Suppressor macrophage treated with lipopolysaccharide for 4 hours (primary cell): ENCODE measurements at places on chromosomes 11 and 22.

GRCh38 chr11:623999-624704 is 603 bp downstream of the CDHR5 start:
- no peak for DNase-seq

GRCh38 chr11:130122141-130122575 is 37.4 kb upstream of the ST14 start:
- peak; percentile 19 for DNase-seq

DNA sequence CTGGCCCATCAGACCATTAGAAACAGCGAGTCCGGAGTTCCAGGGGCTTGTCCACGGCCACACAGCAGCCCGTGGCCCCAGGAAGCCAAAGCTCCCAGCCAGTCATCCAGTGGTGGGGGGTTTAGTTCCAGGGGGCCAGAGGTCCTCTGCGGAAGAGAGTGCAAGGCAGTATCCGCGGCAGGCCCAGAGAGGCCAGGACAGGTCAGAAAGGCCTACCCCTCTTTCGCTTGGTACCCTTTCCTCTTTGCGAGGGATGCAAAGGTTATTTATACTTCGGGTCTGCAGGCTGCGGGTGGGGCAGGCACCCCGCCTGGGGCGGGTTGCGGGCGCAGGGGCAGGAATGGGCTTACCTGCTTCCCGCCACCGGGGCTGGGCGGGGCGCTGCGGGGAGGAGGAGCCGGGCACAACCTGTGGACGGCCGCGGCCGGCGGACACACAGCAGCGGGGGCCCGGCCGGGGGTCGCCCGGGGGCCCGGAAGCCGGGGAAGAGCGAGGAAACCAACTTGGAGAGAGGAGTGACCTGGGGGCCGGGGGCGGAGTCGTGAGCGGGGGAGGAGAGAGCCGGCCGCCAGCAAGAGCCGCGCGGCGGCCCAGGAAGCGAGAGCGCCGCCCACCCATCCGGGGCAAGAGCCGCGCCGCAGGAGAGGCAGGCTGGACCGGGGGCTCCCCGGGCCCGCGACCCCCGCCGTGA is at the start of gene SH3BP1:
Gene SH3BP1, plus strand, starts transcription at position 600 of the 691 bp plus-strand sequence. CDS start 119 bp downstream, outside the sequence.
- DNase-seq = peak; percentile 52

DNA sequence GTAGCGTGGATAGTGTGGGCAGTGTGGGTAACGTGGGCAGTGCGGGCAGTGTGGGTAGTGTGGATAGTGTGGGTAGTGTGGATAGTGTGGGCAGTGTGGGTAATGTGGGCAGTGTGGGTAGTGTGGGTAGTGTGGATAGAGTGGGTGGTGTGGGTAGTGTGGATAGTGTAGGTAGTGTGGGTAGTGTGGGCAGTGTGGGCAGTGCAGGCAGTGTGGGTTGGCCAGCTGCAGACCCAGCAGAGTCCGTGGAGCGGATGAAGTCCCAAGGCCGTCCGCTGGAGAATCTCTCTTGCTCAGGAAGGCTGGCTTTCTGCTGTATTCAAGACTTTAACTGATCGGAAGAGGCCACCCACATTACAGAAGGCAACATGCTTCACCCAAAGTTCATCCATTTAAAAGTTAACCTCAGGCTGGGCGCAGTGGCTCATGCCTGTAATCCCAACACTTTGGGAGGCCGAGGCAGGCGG is 26.1 kb upstream of the KRTAP5-6 start:
- no peak for DNase-seq

DNA sequence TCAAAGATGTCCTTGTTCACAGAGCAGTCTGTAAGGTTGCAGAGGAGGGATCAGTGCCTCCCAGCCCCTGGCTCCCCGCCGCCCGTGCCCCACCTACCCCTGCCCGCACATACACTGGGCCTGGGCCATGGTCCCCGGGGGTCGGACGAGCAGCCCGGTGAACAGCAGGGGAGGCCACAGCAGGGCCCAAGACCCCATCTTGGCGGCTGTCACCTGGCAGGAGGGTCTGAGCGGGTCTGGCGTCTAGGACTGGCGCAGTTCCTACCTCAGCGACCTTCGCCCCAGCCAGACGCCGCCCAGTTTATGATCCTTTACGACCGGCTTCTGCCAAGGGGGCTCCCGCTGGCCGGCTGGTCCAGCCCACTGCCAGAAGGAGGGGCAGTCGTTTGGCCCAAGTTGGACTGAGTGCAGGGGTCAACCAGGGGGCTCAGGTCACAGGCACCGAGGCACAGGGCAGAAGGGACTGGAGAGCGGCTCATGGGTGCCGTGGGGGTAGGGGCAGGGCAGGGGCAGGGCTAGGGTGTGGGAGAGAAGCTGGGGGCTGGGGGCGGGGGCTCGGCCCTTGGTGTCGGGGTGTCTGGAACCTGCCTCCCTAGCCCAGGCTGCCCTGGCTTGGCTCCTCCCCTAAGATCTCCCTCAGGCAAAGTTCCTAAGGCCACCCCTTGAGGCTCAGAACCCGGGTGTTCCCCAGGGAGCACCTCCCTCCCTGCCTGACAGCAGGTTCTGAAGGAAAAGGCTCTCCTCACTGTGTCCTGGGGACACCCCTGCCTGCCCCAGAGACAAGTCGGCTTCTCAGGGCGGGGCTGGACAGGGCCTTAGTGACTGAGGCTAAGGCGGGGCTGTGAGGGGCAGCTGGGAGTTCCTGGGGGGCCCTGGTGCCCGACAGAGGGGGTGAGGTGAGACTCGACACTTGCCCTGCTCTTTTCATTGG is at the start of gene CDHR5:
Gene CDHR5, minus strand, starts transcription at position 251 of the 931 bp plus-strand sequence. Its CDS starts 53 bp downstream, at position 198.
- no peak for DNase-seq

- peak; percentile 11 for DNase-seq
Observed at GRCh38 chr11:130609121-130610035, 160.9 kb downstream of the ADAMTS15 start.

- DNase-seq = no peak
Observed at GRCh38 chr11:7275133-7275532, 23.4 kb downstream of the SYT9 start.

DNA sequence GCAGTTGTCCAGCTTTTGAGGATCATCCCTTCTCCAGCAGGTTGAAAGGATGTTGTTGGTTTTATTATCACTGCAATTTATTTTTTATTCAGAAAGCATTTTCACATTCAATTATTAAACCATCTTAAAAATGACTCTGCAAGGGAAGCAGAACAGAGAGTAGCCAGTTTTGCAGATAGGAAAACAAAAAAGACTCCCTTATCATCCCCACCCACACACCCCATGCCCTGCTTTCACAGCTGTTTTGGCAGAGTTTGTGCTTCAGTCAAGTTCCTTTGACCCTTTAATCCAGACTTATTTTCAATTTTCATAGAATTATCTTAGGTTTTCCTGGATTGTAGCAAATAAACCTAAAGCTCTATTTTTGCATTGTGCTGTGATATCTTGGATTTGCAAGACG is 44.4 kb downstream of the MUC15 start:
- no peak for DNase-seq

GRCh38 chr22:43566561-43567332 is 154.9 kb downstream of the MPPED1 start:
- DNase-seq = no peak

GRCh38 chr11:117744471-117745150 is 52.4 kb downstream of the DSCAML1 start:
- no peak for DNase-seq

- DNase-seq = no peak
Observed at GRCh38 chr11:69573761-69574607, 67.0 kb upstream of the CCND1 start.

GRCh38 chr11:122681070-122681469 is 25.5 kb downstream of the UBASH3B start:
- DNase-seq = no peak

DNA sequence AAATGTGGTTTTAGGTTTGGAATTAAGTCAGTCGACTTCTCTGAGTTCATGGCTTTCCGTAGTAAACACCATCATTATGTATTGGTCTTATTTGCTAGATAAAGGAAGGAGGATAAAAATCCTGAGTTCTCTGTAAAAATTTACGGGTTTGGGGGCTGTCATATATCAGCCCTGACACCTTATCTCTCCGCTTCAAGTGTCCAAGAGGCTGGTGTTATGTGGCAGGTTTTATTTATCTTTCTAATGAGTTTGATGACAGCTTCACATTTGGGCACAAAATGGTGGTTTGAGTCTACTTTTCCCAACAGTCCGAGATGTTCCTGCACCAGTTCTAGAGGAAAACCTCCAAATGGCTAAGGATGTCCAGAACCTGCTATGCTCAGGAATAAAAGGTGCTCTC is 67.3 kb upstream of the VSTM5 start:
- DNase-seq = no peak

GRCh38 chr11:93192163-93192562 is 5.6 kb downstream of the SLC36A4 start:
- no peak for DNase-seq

- DNase-seq = peak; percentile 64
Observed at GRCh38 chr11:64305691-64306562, 603 bp downstream of the ESRRA start.

- DNase-seq = no peak
Observed at GRCh38 chr11:94546886-94547285, 3.2 kb downstream of the FUT4 start.

GRCh38 chr11:103602840-103603239 is 433.6 kb upstream of the DDI1 start:
- DNase-seq = no peak

DNA sequence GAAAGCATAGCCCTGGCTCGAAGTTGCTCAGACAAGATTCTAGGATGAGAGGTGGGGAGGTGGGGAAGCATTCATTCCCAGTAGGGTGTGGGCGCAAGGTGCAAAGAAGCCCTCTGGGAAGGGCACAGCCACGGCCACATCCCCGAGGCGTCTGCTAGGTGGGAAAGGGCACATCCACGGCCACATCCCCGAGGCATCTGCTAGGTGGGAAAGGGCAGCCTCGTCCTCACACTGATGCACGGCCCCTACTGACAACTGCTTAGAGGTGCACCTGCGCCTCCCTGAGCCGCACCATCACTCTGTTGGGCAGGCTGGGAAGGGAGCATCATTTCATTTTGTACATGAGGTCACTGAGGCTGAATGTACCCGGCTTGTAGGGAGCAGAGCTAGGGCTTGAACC is 94.6 kb upstream of the PITPNB start:
- DNase-seq = no peak

DNA sequence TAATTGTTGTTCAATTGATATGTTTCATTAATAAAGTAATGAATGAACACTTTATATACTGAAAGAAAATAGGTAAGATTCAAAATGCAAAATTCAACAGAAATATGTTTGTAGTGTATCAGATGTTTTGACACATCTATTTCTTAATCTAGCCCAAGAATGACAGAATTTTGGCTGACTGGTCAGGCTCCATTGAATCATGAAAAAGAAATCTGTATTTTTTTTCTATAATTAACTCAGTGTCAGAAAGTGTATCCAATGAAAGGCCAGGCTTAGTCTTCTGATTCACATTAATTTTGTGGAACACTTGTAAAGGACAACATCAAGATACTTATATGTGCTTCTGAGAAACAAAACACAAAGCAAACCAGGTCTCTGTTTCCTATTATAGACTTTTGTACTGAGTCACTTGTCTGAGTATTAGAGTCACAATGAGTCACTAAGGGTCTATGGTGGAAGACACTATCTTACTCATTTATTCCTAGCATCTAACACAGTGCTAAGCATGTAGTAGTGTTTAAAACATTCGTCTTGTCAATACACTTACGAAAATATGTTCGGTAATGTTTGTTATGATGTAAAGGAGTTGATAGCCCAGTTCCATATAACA is 297.7 kb upstream of the CCDC90B start:
- DNase-seq = no peak

DNA sequence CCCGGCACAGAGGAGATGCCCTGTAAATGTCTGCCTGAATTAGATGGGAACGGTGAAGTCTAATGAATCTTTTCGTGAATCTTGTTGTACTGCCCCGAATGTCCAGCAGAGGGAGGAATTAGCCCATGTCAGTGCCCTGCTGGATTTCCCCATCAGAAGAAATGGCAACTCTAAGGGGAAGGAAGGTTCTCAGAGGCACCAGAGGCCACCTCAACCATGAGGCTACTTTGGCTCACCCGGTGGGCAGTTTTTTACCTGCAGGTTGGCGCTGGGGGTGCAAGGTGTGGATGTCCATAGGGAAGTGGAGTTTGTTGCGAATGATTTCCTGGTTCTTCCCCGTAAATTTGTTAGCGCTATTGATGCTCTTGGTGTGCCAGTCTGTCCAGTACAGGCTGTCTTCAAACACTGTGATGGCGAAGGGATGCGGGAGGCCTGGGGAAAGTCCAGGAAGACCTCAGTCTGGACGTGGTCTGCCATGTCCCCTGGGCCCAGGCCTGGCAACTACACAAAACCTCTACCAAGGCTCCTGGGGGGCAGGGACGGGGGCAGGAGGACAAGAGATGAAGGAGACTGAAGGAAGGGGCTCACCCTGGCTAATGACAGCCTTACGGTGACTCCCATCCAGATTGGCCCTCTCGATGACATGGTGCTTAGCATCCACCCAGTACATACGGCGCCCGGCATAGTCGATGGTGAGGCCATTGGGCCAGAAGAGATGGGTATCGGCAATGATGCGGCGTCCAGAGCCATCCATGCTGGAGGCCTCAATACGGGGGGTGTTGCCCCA is 28.5 kb downstream of the LRP4 start:
- peak; percentile 87 for DNase-seq

- DNase-seq = no peak
Observed at GRCh38 chr22:47449508-47450270, 687.2 kb downstream of the TBC1D22A start.

DNA sequence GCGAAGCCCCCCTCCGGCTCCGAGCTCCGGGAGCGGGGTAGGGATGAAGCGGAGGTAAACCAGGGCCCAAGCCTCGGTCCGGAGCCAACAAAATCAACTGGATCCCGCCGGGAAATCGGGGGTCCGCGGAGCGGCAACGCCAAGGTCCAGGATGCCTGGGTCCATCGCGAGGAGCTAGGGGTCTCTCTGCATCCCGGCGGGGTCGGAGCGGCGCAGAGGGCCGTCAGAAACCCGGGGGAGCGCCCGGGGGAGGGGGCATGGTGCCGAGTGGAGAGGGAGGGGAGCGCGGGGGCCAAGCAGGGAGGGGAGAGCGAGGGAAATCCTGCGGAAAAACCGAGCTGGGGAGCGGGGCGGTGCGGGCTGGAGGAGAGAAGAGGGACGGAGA is 51.8 kb downstream of the SLC22A12 start:
- DNase-seq = no peak

DNA sequence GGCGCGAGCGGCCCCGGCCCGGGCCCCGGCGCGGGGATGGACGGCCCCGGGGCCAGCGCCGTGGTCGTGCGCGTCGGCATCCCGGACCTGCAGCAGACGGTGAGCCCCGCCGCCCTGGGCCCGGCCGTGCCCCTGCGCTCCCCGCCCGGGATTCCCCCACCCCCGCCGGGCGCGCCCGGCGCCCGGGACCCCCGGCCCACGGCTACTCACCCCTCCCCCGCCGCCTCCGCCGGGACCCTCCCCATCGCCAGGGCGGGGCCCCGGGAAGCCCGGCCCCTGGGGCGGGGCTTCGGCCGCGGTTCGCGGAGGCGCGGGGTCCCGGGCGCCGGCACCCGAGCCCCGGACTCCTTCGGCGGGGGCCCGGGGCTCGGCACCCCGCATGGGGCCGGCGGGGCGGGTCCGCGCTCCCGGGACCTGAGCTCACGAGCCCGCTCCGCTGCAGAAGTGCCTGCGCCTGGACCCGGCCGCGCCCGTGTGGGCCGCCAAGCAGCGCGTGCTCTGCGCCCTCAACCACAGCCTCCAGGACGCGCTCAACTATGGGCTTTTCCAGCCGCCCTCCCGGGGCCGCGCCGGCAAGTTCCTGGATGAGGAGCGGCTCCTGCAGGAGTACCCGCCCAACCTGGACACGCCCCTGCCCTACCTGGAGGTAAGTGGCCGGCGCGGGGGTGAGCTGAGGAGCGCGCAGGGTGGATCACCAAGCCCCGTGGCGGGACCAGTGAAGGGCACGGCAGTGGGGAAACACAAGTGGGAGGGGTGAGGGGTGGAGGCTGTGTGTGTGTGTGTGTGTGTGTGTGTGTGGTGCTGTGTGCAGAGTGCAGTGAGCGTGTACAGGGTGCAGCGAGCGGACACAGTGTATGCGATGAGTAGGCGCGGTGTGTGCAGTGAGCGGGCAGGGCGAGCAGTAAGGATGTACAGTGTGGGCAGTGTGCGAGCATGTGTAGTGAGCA is 2.3 kb downstream of the SHANK3 start:
- DNase-seq = no peak
